ENCODE measurements at places on chromosomes 2 and 18.

DNA sequence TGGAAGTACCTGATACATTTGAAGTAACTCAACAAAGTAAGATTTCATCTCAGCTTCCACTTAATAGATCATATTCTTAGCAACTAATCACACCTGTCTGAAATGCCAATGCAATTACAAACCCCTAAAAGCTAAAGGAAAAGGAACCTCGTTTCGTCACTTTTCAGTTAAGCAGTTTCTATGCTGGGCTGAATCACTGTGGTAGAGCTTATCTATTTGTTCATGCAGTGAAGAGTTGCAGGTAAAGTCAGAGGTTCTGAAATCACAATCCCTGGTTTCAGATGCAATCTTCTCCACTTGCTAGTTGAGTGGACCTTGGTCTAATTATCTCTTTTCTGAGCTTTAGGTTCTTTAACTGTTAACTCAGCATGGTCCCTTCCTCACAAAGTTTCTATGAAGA, 6.3 kb downstream of the HRH4 start:
- DNase-seq: no peak

DNA sequence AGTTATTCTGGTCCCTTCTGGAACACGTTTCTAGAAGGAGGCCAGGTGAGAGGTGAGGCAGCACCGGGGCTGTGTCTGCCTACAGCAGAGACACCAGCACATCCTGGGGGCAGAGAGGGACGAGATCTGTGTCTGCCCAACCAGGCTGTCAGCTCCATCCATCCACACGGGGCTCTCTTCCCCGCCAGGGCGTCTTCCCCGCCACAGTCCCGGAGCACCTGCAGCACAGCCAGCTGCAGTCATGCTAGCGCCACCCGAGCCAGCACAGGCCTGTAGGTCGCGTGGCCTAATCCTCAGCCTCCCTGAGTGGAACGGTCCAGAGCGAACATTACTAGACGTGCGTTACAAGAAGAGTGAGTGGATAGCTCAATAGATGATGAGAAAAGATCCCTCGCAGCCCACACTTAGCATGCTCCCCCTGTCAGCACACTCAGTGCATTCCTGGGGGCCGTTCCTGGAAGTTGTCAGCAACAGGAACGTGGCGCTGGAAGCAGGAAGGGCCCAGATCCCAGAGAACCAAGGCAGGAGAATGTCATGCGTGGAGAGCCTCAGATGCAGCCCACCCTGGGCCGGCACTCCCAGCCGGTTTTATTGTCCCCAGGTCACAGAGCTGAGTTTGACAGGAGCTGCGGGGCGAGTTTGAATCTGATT, 179.0 kb downstream of the TWIST2 start:
- no peak for DNase-seq

GRCh38 chr18:3472681-3473544, 22.9 kb downstream of the TGIF1 start:
- no peak for DNase-seq

- DNase-seq: no peak
Measured at GRCh38 chr2:97950329-97951154, 45.2 kb downstream of the TMEM131 start.

- DNase-seq: no peak
Measured at GRCh38 chr2:64331849-64332699, 121.9 kb upstream of the LGALSL start.

- DNase-seq: no peak
Measured at GRCh38 chr2:234075518-234075915, 25.0 kb downstream of the SPP2 start.

GRCh38 chr18:77052297-77052982, 80.1 kb downstream of the MBP start:
- no peak for DNase-seq

GRCh38 chr2:189424961-189425360, 16.3 kb upstream of the WDR75 start:
- no peak for DNase-seq

DNA sequence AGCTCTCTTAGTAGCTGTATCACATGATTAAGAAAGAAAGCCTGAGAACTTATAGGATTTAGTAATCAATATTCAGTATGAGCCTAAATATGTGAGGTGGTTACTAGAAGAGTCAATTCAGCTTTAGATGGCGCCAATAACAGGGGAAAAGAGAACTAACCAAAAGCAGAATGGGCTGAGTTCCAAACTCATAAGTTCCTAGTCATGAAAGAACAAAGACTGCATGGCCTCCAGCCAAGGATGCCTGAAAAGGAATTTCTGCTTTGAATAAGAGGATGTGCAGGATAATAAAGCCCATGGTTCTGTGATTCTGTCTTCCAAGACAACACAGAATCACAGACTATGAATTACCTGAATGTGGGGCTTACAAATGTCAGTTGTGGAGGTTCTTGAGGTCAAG, 196.5 kb downstream of the SATB2 start:
- DNase-seq: no peak

GRCh38 chr2:238864207-238865014, 16.5 kb downstream of the TWIST2 start:
- DNase-seq: no peak

- no peak for DNase-seq
Measured at GRCh38 chr2:69298261-69298660, 88.8 kb downstream of the GFPT1 start.

GRCh38 chr2:102055346-102055990, 63.7 kb downstream of the IL1R2 start:
- DNase-seq: no peak

GRCh38 chr2:12935222-12935621, 218.5 kb downstream of the TRIB2 start:
- DNase-seq: no peak

DNA sequence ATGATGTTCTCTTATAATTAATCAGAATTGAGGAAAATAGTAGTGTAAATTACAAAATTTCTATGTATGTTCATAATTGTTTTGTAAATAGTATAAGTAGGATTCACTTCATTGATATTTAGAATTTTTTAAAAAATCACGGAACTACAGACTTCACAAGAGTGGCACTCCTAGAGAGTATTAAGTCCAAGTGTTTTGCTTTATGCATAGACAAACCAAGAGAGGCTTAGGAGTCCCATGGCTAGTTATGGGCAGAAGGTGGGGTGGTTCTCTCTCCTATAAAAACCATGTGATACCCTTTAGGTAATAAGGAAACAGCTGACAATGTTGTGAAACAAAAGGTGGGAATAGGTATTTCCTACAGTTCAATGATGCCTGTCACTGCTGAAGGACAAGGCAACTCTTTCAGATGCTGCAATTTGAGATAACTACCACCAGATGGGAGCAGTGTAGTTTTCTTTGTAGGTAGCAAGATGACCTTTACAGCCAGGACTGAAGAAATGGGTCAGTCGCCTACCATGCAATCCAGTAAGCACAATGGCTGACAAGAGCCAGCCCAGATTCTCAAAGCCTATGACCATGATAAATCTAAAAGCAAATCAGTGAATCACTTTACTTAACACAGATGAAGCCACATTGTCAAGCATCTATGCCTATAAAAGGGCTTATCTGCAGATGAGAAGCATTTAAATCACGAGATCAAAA, 83.9 kb downstream of the AAK1 start:
- DNase-seq: no peak

DNA sequence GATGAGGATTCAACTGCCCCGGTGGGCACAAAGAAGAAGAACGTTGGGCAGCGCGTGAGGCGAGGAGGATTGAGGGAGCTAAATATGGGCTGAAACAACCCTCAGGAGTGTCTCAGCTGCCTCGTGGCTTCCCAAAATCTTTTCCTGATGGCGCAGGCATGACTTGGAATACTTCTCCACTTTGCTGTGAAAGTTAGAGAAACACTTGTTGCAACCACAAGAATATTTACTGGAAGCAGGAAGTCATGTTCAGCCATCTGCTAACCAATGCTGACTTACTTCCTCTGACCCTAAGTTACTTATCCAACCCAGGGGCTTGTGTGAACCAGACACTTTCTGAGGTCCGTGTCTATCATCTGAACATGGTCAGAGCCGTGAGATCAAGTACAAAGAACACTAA, 148.8 kb downstream of the ARL4C start:
- no peak for DNase-seq

DNA sequence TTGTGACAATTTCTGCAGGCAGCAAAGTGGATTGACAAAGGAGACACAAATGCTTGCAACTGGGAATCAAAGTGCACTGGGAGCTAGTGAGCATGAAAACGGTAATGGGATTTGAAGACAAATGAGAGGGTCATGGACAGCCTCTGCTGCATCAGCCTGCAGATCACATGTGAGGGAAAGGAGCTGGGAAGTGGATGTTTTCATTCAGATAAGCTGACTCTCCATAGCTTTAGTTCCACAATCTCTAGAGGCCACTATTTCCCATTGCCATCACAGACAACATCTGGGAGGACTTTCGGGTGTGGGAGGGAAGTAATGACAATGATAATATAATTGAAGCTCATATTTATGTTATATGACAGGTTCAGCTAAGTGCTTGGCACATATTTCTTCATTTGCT, 28.4 kb downstream of the ADCYAP1 start:
- no peak for DNase-seq

- DNase-seq: no peak
Measured at GRCh38 chr2:71800106-71800809, 346.9 kb downstream of the DYSF start.

- DNase-seq: no peak
Measured at GRCh38 chr2:139259422-139260051, 479.3 kb upstream of the NXPH2 start.

DNA sequence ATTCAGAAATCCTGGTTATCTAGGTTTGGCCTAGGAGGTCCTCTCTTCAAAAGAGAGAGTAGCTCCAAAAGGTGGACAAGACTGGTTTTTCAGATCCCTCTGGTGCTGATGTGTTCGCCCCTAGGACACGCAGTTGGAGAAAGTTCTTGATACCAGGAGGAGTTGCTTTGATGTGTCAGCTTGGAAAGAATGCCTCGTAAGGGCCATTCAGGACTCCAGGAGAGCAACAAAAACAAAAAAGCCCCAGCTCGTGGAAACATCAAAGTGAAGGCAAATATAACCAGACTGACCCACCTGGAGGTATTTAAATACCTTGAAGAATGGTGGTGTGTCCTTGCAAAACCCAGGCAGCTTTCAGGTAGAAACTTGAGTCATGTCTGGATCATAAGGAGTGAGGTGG, 12.5 kb upstream of the LBH start:
- DNase-seq: no peak

- no peak for DNase-seq
Measured at GRCh38 chr2:20050646-20051531, 539 bp downstream of the LAPTM4A start.

DNA sequence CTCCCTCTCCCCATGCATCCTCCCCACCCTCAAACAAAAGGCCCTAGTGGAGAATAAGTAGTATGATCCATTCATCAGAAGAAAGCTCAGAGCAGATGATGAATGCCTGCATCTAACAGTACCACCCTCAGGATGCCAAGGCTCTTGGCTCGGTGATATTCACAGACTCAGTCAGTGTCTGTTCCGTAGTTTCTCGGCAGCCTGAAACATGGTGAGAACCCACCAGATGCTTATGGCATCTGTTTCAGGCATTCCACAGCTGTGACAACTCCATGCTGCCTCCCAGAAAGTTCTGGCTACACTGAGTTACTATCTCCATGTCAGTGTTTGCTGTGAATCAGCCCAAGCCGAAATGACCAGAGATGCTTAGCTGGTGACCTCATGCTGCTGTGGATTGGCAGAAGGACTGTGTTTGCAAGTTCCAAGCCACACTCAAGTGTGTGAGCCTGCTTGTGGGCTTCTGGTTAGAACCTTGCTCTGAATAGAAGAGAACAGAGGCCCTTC, 83.9 kb downstream of the WDSUB1 start:
- no peak for DNase-seq

- no peak for DNase-seq
Measured at GRCh38 chr2:62140426-62141141, 55.3 kb upstream of the B3GNT2 start.

GRCh38 chr2:114020668-114021067, 130.8 kb downstream of the ACTR3 start:
- DNase-seq: no peak

- no peak for DNase-seq
Measured at GRCh38 chr2:241530571-241530970, 22.2 kb upstream of the STK25 start.

- no peak for DNase-seq
Measured at GRCh38 chr2:101883860-101884259, 107.9 kb upstream of the IL1R2 start.

- no peak for DNase-seq
Measured at GRCh38 chr2:190627448-190628412, 21.2 kb upstream of the NAB1 start.

DNA sequence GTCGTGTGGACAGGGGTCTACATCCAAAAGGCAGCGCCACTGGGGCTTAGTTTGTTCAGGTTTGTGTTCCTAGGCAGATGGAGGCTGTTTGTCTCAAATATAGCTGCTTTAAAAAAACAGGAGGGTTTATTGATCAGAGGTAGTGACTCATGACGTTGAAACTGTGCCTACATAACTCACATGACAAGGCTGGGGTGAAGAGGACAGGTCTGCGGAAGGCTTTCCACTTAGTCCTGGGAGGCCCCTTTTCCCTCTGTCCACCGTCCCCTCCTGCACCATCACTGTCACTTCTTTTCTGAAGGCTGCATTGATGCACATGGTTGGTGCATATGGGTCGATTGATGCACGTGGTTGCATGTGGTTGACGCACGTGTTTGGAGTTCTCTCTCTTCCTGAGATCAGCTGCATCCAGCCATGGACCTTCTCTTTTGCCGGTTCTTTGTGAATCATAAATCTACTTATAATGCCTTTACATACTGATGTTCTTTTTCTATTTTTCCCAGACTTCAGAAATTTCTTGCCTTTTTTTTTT, 10.9 kb downstream of the SH3RF3 start:
- no peak for DNase-seq

DNA sequence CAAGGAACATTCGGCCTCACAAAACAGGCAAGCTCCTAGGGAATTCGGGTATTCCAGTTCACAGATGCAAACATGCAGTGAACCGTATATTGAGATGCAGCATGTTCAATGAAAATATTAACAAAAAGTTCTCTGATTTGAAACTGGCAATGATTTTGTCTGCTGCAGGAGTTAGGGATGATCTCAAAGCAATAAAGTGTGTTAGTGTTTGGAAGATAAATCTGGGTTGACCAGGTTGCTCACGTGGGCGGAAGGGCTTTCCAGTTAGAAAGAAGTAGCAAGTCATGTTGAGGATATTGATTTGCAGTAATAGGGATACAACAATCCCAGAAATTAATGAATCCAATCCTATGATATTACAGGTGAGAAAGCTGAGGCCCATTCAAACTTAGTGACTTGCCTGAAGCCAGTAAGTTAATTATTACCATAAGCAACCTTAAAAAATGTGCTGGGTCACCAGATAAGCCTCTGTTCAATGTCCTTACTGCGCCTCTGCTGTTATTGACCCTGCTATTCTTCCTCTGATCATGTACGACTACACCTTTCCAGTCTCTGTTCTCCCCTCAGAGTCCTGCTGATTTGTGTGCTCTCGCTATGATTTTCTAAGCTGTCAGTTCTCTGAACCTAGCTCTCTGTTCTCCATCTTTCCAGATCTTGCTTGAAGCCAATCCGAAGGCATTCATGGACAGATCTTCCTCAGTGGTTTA, 370.8 kb downstream of the DSEL start:
- DNase-seq: no peak

All from activated CD8-positive, alpha-beta memory T cell treated with anti-CD3 and anti-CD28 coated beads for 4 hours (primary cell).